Spinal cord (tissue), 10 donors: ENCODE measurements at places on chromosomes 12 and 14.
A peak's percentile ranks its signal among the peaks of the same experiment; 100 is the strongest.

DNA sequence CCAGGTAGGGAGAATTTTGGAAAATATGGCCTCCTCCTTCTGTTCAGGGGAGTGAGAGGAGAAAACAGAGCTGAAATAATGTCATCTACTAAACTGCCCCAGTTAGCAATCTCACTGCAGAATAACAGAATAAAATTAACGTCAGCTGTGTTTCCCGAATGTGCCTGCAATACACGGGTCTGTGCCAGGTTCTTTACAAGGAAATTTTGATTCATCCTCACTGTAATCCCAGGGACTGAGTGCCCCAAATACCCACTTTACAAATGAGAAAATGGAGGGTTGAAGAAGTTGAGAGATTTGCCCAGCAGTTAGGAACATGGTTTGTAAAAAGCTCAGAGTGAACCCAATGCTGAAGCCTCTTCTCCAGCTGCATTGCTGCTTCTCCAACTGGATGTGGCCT, 21.3 kb upstream of the SERPINA6 start:
- no peaks in the 10 kb centered on the region for H3K4me1 ChIP-seq
- H3K36me3 ChIP-seq: no peaks in the 10 kb centered on the region
- H3K4me3 ChIP-seq: no peak overlapping the region
- no peak for DNase-seq

DNA sequence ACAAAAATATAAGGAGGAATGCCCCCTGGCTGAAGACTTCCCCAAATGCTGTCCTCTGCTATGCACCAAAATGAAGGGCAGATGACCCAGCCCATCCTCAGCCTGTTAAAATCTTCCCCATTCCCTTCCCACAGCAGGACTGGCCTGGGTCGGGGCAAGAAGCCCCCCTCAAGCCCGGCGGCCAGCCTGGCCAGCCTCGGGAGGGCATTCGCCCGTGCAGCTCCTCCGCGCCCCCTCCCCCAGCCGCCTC, 413 bp downstream of the RARG start:
- peaks cover 57% of the 10 kb centered on the region for H3K4me1 ChIP-seq
- H3K27me3 ChIP-seq: peaks cover 17% of the 10 kb centered on the region
- peak overlapping the region; percentile 40 for H3K4me3 ChIP-seq
- DNase-seq: no peak
- peak overlapping the region; percentile 65 for H3K27ac ChIP-seq

- DNase-seq: no peak
- no peak overlapping the region for H3K27ac ChIP-seq
- no peaks in the 10 kb centered on the region for H3K4me1 ChIP-seq
- no peaks in the 10 kb centered on the region for H3K27me3 ChIP-seq
- no peaks in the 10 kb centered on the region for H3K36me3 ChIP-seq
- H3K4me3 ChIP-seq: no peak overlapping the region
Observed at GRCh38 chr14:50028458-50028857, 87.9 kb downstream of the VCPKMT start.

GRCh38 chr14:69980457-69981425, 101.5 kb downstream of the SMOC1 start:
- H3K4me3 ChIP-seq: no peak overlapping the region
- no peaks in the 10 kb centered on the region for H3K27me3 ChIP-seq
- H3K4me1 ChIP-seq: peaks cover 40% of the 10 kb centered on the region
- H3K27ac ChIP-seq: peak overlapping the region; percentile 44

DNA sequence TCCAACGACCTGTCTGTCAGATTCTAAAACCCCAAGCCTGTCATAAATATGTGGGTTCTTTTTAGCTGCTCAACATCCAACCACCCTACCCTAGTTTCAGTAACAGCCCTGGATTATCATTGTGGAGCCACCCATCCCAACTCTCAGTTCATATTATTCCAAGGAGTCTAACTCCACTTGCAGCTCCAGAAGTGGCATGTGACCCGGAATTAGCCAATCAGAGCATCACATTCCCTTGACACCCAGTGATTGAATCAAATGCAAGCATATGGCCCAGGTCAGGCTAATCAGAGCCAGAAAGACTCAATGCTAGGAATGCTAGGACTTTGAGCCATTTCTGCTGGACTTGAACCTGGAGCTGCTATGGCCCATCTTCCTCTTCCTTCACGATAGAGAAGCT, 17.1 kb upstream of the HSP90B1 start:
- H3K27ac ChIP-seq: no peak overlapping the region
- H3K36me3 ChIP-seq: no peaks in the 10 kb centered on the region
- H3K4me3 ChIP-seq: no peak overlapping the region
- no peaks in the 10 kb centered on the region for H3K27me3 ChIP-seq
- H3K4me1 ChIP-seq: no peaks in the 10 kb centered on the region
- DNase-seq: no peak

- H3K4me3 ChIP-seq: no peak overlapping the region
- no peaks in the 10 kb centered on the region for H3K4me1 ChIP-seq
- no peak overlapping the region for H3K27ac ChIP-seq
- no peak for DNase-seq
Observed at GRCh38 chr12:93094988-93095737, 166.1 kb upstream of the EEA1 start.

GRCh38 chr14:104872469-104873341, 7.6 kb downstream of the CEP170B start:
- H3K27ac ChIP-seq: no peak overlapping the region
- H3K4me3 ChIP-seq: no peak overlapping the region
- H3K27me3 ChIP-seq: no peaks in the 10 kb centered on the region
- peaks cover 13% of the 10 kb centered on the region for H3K4me1 ChIP-seq
- DNase-seq: no peak
- H3K36me3 ChIP-seq: peaks cover 96% of the 10 kb centered on the region

DNA sequence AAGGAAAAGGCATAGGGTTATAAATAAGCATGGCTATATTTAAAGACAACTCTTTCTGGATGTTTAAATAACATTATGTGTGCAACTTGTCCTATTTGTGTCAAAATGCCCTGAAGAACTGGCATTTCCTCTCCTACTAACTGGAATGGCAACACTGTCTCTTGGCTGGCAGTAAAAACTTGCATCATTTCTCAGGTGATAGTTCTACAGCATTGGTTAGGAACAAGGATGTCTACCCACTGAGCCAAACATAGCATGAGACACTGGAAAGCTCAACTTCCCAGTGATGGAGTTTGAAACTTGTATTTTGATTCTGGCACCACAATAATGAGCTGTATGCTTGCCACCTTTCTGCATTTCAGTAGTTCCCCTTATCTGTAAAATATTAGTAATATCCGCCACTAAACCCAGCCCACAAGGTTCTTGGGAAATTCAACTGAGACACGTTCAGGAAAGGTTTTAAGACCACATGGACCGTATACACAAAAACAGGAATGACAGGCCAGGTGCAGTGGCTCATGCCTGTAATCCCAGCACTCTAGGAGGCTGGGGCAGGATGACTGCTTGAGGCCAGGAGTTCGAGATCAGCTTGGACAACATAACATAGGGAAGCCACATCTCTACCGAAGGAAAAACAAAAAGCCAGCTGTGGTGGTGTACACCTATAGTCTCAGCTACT, 5.1 kb downstream of the SLC38A2 start:
- H3K36me3 ChIP-seq: peaks cover 7% of the 10 kb centered on the region
- no peak for DNase-seq
- H3K27me3 ChIP-seq: no peaks in the 10 kb centered on the region
- H3K4me1 ChIP-seq: peaks cover 3% of the 10 kb centered on the region
- H3K4me3 ChIP-seq: peak overlapping the region; percentile 12
- H3K27ac ChIP-seq: no peak overlapping the region

GRCh38 chr12:7856516-7856915, 16.2 kb downstream of the SLC2A14 start:
- no peak overlapping the region for H3K4me3 ChIP-seq
- H3K27me3 ChIP-seq: no peaks in the 10 kb centered on the region
- no peaks in the 10 kb centered on the region for H3K36me3 ChIP-seq
- no peak overlapping the region for H3K27ac ChIP-seq
- no peak for DNase-seq

DNA sequence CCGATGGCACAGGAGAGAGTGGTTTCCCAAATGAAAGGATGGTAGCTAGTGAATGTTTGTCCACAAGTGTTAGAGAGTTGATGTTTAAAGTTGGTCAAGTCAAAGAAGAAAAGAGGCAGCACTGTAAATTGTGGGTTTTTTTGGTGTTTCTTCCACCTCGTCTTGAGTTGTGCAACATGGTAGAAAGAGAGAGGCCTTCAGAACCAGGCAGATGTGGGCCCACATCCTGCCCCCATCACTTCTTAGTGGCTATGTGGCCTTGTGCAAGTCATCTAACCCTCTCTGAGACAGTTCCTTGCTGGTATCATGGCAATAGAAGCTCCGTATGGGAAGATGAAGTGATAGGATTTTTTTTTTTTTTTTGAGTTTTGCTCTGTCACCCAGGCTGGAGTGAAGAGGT, 60.8 kb downstream of the NDUFA12 start:
- no peaks in the 10 kb centered on the region for H3K27me3 ChIP-seq
- no peak overlapping the region for H3K27ac ChIP-seq
- peaks cover 9% of the 10 kb centered on the region for H3K4me1 ChIP-seq
- H3K4me3 ChIP-seq: no peak overlapping the region
- H3K36me3 ChIP-seq: no peaks in the 10 kb centered on the region

DNA sequence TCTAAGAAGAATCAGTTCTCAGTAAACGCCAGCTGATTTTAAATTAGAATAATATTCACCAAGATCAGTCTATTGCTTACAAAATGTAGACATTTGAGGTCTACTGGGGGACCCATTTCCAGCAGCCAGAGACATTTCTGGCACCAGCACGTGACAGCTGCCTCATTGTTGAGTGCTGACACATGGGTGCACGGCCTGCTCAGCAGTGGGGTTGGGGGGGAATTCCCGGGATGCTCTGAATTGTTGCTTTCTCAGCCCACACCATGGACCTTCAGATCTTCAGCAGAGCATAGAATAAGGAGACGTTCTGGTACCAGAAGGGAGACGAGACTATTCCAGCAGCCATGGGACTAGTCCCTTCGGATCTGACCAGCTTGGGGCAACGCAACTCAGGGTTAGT, 18.3 kb downstream of the PLEKHG7 start:
- no peaks in the 10 kb centered on the region for H3K4me1 ChIP-seq
- H3K36me3 ChIP-seq: no peaks in the 10 kb centered on the region

GRCh38 chr14:64412237-64412636, 24.1 kb downstream of the MTHFD1 start:
- no peak for DNase-seq
- H3K4me3 ChIP-seq: no peak overlapping the region
- peaks cover 26% of the 10 kb centered on the region for H3K36me3 ChIP-seq

DNA sequence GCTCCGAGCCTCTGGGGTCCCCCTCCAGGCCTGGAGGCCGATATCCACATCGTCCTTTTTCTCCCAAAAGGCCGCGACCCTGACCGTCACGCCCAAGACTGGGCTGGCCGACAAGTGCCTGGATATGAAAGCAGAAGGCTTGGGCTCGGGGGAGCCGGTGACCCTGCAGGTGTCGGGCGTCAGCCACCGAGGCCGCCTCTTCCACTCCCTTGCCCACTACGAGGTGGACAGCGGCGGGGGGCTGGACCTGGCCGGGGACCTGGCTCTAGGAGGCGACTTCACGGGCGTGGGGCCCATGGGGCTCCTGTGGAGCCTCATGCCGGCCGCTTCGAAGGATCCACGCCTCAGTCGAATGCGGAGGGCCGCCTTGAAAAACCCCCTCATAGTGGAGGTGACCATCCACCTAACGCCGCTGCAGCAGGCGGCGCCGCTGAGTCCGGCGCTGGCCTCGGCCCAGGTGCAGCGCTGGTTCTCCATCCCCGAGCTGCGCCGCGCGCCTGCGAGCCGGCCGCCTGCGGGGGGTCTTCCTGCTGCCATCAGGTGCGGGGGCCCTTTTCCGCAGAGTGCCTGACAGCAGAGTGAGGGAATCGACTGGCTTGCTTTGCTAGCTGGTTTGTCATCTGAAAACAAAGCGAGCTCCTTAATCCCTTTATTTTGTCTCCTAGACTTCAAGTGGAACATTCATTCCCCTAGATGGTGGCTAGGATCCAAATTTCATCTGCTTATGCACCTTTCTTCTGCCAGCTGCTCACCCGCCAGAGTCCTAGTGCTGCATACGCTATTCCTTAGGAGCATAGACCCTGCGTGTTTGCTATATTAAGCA, 10.6 kb upstream of the DNAL1 start:
- H3K4me1 ChIP-seq: peaks cover 16% of the 10 kb centered on the region
- H3K27ac ChIP-seq: no peak overlapping the region
- H3K4me3 ChIP-seq: peak overlapping the region; percentile 48
- H3K36me3 ChIP-seq: no peaks in the 10 kb centered on the region
- H3K27me3 ChIP-seq: peaks cover 5% of the 10 kb centered on the region

GRCh38 chr14:40842816-40843215, 763.9 kb upstream of the LRFN5 start:
- no peak overlapping the region for H3K4me3 ChIP-seq
- H3K4me1 ChIP-seq: no peaks in the 10 kb centered on the region
- H3K27me3 ChIP-seq: no peaks in the 10 kb centered on the region

- H3K4me3 ChIP-seq: no peak overlapping the region
- no peak overlapping the region for H3K27ac ChIP-seq
- H3K27me3 ChIP-seq: no peaks in the 10 kb centered on the region
- H3K4me1 ChIP-seq: no peaks in the 10 kb centered on the region
- no peak for DNase-seq
- no peaks in the 10 kb centered on the region for H3K36me3 ChIP-seq
Observed at GRCh38 chr12:101945369-101946232, 68.2 kb downstream of the DRAM1 start.

DNA sequence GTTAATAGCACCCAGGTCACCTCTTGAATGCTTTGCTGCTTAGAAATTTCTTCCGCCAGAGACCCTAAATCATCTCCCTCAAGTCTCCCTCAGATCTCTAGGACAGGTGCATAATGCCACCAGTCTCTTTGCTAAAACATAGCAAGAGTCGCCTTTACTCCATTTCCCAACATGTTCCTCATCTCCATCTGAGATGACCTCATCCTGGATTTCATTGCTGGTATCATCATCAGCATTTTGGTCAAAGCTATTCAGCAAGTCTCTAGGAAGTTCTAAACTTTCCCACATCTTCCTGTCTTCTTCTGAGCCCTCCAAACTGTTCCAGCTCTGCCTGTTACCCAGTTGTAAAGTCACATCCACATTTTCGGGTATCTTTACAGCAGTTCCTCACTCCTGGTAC, 41.0 kb downstream of the KTN1 start:
- no peak overlapping the region for H3K4me3 ChIP-seq
- peaks cover 27% of the 10 kb centered on the region for H3K36me3 ChIP-seq
- H3K27me3 ChIP-seq: no peaks in the 10 kb centered on the region
- no peak overlapping the region for H3K27ac ChIP-seq
- no peaks in the 10 kb centered on the region for H3K4me1 ChIP-seq

- no peak for DNase-seq
- no peak overlapping the region for H3K4me3 ChIP-seq
- peaks cover 3% of the 10 kb centered on the region for H3K4me1 ChIP-seq
- no peak overlapping the region for H3K27ac ChIP-seq
Observed at GRCh38 chr14:92280554-92281262, 42.3 kb upstream of the SLC24A4 start.

DNA sequence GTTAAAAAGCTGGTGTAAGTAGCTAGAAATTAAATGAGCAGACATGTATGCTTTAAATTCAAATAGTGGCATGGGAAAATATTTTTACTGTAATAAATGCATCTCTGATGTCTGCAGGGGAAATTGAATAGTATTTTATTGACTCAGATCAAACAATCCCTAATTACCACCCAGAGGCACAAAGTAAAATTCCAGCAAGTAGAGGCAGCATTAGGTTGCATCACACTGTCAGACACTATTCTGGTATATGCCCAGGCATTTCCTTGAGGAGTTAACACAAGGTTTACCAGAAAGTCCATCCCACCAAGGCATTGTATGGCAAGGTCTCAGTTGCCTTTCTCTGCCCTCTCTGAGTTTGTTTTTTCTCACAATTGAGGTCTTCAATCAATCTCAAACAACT, 201.6 kb upstream of the KITLG start:
- no peak for DNase-seq
- no peaks in the 10 kb centered on the region for H3K4me1 ChIP-seq
- H3K36me3 ChIP-seq: no peaks in the 10 kb centered on the region
- H3K27me3 ChIP-seq: no peaks in the 10 kb centered on the region
- H3K4me3 ChIP-seq: no peak overlapping the region
